Left lung (tissue), 14 donors: ENCODE measurements at places on chromosomes 7 and 10. TPM values are rescaled to one million over a fixed set of nuclear protein-coding genes. Genes with fewer than 3 reads are reported as not detected.

- no peaks in the 10 kb centered on the region for H3K4me1 ChIP-seq
- no peak overlapping the region for H3K4me3 ChIP-seq
- H3K36me3 ChIP-seq: no peaks in the 10 kb centered on the region
- no peaks in the 10 kb centered on the region for H3K27me3 ChIP-seq
- no peak for DNase-seq
Measured at GRCh38 chr10:105188737-105189462, 547.8 kb downstream of the SORCS3 start.

The RPP38 gene
- 14.3 TPM for total RNA-seq

The ERV3-1 gene
- total RNA-seq: 17.0 TPM

- peaks cover 4% of the 10 kb centered on the region for H3K27me3 ChIP-seq
- no peak overlapping the region for H3K4me3 ChIP-seq
- no peaks in the 10 kb centered on the region for H3K36me3 ChIP-seq
- H3K4me1 ChIP-seq: peaks cover 9% of the 10 kb centered on the region
- peak; percentile 61 for DNase-seq
Measured at GRCh38 chr10:124106241-124106879, 13.0 kb upstream of the CHST15 start.

The WNT8B gene
- not detected for total RNA-seq

The MACROH2A2 gene
- total RNA-seq: 13.9 TPM

DNA sequence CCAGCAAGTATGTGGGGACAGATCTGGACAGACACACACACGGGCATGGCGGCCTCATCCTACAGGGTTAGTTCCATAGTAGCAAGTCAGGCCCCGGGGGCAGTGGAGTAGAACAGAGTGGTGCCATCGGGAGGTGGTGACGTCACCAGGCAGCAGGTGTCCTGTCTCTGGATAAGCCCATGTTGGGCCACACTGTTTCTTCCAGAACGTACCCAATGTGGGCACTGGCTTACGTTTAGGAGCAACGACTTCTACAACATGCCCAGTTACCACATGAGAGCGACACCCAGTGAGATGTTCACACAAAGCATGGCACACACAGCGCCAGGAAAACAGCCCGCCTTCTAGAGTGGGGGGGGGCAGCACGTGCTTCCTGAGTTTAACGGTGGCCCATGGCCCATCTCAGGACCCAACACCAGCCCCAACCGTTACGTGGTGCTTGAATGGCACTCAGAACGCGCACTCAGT lies 67.8 kb downstream of the CTBP2 start:
- peaks cover 52% of the 10 kb centered on the region for H3K4me1 ChIP-seq
- H3K4me3 ChIP-seq: no peak overlapping the region
- peak overlapping the region; percentile 10 for H3K27ac ChIP-seq
- DNase-seq: peak; percentile 32
- H3K36me3 ChIP-seq: peaks cover 12% of the 10 kb centered on the region
